Activated T-helper 1 cell treated with Interleukin-2 at 50 U/mL for 16 hours (primary cell): ENCODE measurements at places on chromosomes 7 and 10.

DNA sequence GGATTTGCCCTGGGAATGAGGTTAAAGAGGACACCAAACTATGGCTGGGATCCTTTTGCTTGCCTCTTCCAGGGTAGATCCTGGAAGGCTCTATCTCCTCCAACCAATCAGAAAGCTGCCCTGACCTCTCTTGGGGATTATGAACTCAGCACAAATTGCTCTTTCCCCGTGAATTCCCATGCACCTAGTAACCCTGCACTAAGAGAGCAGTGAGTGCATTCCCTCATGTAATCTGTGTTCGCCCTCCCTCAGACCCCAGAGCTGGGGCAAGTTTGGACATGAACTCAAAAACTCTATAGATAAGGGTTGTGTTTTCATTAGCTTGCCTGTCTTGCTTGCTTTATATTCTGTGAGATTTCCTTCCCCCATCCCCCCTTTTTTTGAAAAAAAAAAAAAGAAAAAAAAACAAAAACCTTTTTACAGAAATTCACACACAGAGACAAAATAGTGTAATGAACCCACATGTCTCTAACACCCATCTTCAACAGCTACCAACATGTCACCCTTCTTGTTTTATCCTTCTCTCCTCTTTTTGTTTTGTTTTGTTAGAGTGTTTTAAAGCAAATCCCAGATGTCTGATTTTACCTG lies 225.5 kb upstream of the TCF7L2 start:
- DNase-seq: no peak

- no peak for DNase-seq
Measured at GRCh38 chr7:150946421-150947240, 31.5 kb downstream of the KCNH2 start.

GRCh38 chr10:34633374-34633773 lies 181.7 kb downstream of the PARD3 start:
- DNase-seq: no peak

- no peak for DNase-seq
Measured at GRCh38 chr7:40714363-40715052, 579.7 kb downstream of the SUGCT start.

GRCh38 chr7:101858437-101859385 lies 41.3 kb downstream of the CUX1 start:
- DNase-seq: no peak

DNA sequence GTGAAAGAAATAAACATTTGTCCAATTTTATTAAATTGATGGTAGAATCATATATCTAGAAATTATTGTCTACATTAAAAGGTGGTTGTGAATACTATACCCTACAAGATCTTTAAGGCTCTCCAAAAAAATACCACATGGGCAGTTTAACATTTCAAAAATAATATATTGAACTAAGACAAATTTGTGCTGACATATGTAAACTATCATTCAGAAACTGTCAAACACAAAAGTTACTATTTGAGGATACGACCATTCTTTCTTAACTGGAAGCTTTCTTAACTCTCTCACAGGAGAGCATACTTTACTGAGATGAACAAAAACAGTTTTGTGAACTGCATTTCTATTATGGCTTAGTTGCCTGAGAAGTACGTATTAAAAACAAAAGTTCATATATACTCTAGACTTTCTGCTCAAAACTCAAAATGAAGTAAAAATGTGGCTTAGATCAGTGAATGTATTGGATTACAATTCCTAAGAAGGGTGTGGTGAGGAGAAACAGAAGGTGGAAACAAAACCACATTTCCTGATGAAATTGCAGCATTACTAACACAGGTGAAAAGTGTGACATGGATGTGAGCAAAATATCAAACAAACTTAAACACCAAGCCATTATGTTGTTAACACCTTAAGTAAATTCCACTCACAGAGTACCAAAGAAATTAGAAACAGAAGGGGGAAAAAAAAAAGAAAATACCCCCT lies 138.5 kb downstream of the SEMA3A start:
- no peak for DNase-seq

- no peak for DNase-seq
Measured at GRCh38 chr7:83614112-83614511, 34.8 kb downstream of the SEMA3E start.

DNA sequence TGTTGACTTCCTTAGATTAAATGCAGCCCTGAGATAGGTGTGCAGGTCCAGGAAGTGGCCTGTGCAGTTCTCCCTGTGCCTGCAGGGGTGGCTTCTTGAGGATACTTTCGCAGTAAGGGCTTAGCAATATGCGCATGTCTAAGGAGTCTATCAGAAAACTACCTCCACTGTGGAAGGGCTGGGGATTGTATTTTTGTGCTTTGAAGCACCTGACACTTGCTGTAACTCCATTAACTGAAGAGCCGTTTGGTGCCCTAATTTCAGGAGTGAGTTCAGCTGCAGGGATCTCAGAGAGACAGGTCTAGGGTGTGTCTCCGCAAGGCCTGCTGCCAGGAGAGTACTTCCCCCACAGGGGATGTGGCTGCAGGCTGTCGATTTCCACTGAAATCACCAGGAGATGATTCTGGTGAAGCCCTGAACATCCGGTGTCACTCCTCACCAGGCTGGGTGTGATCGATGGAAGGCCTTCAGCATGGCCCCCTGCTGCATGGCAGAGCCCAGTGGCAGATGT lies 35.5 kb downstream of the IKZF1 start:
- peak; percentile 48 for DNase-seq

GRCh38 chr7:1693991-1694524 lies 24.0 kb downstream of the ELFN1 start:
- no peak for DNase-seq

- DNase-seq: no peak
Measured at GRCh38 chr10:45433716-45434469, 59.9 kb downstream of the ALOX5 start.

- DNase-seq: no peak
Measured at GRCh38 chr10:132667342-132668047, 118.5 kb downstream of the NKX6-2 start.

GRCh38 chr10:30384701-30385201 lies 35.7 kb upstream of the MTPAP start:
- no peak for DNase-seq

DNA sequence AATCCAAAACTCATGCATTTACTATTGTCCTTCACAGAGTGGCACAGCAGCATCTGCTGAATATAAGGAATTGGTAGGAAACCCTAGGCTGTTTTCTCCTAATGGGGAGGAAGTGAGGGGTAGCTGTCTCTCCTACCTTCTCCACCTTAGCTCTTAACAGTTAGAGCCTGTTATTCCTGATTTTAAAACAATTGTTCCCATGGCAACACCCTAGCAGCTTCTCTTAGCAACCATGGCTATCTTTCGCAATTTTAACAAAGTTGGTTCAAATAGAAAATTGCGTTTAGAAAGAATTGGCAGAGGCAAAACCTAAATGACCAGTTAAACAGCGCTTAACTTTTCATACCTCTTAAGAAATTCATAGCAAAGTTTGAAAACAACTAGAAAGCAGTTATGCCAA lies 603.4 kb upstream of the AUTS2 start:
- no peak for DNase-seq
